ENCODE measurements at places on chromosomes 3 and 15.

DNA sequence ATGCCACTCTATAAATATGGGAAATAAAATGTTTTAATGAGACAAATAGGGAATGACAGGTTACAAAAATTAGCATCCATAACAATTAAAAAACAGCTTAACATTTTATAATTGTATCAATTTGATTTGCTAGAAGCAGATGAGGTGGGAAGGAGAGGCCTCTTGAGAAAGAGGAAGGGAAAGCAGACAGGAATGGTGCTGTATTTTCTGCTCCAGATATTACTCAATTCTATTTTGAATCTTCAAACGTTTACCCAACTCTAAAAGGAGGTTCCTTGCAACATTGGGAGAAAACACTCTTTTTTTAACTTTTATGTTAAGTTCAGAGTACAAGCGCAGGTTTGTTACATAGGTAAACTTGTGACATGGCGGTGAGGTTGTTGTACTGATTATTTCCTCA, 44.9 kb upstream of the ALDH1A3 start:
- no peak for DNase-seq

- DNase-seq: no peak
These were observed 35.9 kb downstream of the SATB1 start for GRCh38 chr3:18389108-18389733.

DNA sequence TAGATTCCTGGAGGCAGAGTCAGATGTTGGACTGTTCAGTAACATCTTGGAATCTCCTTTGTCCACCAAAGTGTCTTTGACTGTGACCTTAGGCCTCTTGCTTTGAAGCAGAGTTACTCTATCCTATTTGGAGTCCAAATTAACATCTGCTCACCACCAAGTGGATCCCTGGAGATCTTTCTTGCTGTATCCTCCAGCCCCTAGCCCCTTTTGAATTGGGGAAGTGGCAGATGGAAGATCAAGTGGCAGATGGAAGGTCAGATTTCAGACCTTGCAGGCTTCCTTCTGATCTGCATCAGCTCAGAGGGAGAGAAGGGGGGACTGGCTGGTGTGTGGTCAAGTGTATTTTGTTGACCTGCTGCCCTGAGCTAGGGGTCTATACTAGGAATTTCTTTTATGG, 125.0 kb upstream of the ROPN1 start:
- no peak for DNase-seq

DNA sequence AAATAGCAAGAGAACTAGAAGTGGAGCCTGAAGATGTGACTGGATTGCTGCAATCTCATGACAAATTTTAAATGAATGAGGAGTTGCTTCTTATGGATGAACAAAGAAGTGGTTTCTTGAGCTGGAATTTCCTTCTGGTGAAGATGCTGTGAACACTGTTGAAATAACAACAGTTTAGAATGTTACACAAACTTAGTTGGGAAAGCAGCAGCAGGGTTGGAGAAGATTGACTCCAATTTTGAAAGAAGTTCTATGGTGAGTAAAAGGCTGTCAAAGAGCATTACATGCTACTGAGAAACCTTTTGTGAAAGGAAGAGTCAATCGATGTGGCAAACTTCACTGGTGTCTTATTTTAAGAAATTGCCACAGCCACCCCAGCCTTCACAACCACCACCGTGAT, 220.9 kb upstream of the LRRFIP2 start:
- DNase-seq: no peak

GRCh38 chr3:4394048-4394447, 73.0 kb downstream of the SUMF1 start:
- DNase-seq: no peak

GRCh38 chr15:60397772-60398445, at the start of gene ANXA2:
Gene ANXA2 (minus strand): TSS chr15:60397986. CDS start chr15:60386075, 11,911 bp downstream.
- no peak for DNase-seq

DNA sequence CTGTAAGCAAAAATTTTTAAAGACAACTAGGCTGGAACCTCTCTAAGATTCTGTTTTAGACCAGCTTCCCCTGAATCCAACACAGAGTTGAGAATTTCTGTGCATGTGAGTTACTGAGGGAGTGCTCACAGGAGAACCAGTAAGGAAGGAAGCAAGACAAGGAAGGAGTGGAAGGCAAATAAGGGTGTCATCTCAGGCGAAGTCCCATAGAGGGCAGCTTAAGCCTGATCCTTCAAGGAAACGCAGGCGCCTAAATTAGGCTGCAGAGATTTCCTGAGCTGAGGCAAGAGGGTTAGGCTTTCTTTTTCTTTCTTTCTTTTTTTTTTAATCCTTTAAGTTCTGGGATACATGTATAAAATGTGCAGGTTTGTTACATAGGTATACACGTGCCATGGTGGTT, 36.2 kb upstream of the COL6A6 start:
- DNase-seq: no peak

DNA sequence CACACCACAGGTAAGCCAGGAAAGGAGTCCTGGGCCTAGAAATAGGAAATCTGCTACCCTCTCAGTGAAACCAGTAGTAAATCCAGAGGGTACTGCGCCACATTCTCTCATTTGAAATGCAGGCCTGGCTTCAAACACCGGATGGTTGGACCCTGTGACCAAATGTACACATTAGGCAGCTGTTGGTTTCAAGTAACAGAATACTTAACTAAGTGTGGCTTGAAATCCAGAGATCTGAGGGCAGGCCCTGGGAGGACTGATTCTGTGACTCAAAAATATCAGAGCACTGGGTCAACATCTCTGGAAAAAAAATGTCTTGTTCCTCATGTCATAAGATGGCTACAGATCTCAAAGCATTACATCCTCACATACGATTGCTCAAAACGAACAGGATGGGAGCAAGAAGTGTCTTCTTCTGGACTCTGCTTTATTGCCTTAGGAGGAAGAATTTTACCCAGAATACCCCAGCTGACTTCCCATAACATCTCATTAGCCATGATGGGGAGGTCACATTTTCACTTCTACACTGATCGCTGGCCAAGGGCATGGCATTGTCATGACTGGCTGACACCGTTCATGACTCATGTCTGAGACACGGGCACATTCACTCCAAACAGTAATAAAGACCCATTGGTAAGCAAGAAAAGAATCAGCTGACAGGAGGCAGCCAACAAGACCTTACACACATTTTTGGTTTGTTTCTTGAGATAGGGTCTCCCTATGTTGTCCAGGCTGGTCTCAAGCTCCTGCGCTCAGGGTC, 166.0 kb downstream of the ARRDC4 start:
- DNase-seq: no peak

DNA sequence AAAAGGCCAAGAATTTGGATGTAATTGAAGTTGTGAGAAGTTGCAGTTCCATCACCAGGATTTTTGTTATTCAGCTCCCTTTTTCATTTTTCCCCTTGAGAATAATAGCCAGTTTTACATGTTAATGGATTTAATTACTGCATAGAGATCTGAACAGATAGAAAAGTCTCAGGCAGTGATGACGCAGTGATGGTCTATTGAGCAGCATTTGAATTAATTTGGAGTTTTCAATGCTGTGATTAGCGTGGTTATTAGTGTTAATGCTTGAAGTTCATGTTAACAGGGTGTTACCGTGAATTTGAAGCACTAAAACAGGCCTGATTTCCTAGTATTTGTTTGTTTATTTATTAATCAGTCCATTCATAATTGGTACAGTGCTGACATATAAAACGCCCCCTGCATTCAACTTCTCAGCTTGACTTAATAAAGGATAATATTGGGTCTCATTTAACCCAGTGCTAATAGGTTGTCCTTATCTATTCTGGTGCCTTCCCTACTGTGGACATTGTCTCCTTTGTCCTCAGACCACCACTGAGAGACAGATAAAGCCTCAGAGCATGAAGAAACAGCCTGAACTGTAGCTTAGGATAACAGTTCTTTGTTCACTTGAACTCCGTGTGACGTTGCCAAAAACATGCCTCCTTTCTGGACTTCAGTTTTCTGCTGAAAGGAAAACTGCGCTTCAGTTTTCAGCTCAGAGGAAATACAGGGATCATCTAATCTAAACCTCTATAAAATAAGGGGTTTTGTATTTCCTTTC, 82.4 kb downstream of the RTP4 start:
- DNase-seq: no peak

DNA sequence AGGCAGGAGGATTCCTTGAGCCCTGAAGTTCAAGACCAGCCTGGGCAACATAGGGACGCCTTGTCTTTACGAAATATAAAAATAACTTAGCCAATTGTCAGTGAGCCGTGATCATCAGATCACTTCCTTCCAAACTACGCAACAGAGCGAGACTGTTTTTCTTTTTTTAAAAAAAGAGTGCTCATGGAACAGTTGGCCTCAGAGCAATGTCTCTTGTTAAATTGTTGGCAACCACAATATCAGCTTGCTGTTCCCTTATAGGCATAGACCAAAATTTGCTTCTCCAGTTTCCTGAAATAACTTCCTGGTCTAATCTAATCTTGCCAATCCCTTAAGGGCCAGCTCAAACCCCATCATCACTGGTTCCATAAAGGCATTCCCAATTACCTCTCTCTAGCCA, 93.3 kb upstream of the SLC4A7 start:
- DNase-seq: no peak

GRCh38 chr3:45592830-45593707, 1.5 kb upstream of the LIMD1 start:
- DNase-seq: peak; percentile 96

DNA sequence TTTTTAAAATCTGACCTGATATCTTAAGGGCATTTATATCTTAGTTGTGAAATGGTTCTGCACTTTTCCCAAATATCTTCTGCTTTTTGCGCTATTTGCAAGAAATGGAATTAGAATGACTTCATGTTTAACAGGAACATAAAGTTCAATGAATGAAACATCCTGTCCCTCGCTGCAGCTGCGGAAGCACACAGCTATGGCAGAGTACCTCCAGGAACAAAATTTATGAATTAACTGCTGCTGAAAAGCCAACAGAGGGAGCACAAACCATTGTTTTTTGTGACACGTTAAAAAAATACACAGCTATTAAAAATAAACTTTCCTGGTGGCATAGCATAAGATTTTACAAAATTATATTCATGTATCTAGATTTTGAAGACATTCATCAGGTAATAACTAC, 404.4 kb upstream of the MDFIC2 start:
- peak; percentile 15 for DNase-seq

DNA sequence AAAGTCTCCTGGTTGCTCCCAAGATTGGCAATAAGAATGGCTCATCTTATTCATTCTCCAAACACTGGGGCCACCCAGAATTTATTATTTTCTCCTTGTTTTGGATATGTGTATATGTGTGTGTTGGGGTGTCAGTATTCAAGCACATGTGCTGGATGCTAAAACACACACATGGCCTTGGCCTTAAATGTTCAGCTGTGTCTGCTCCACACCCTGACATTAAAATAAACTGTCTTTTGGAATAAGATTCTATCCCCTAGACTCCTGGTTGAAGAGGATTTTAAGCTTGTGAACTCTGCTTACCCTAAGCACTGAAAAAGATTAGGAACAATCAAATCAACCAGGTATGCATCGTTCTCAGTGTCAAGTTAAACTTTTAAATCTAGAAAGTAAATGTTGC, 382.9 kb upstream of the MCTP2 start:
- no peak for DNase-seq

GRCh38 chr15:87761736-87762509, 494.6 kb downstream of the NTRK3 start:
- no peak for DNase-seq

DNA sequence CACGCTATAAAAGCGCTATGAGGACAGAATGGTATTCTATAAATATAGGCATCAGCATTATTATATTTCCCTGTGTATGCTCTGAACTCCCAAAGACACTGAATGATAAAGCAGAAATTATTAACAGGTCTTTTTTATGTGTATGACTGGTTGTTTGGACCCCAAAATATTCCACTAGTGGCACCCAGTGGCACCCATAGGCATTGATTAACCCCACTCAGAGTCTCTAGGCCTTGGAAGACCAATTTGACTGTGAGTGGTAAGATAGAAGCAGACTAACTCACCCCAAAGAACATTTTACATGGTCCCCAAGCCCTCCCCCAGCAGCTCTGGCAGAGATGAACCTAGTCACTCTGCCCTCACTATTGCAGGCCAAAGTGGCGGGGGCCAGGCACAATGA, 45.4 kb upstream of the UBE2E1 start:
- no peak for DNase-seq

- no peak for DNase-seq
These were observed 34.9 kb downstream of the MAGEF1 start for GRCh38 chr3:184676927-184677326.

- DNase-seq: no peak
These were observed 753.4 kb upstream of the CFAP20DC start for GRCh38 chr3:59803268-59803667.

DNA sequence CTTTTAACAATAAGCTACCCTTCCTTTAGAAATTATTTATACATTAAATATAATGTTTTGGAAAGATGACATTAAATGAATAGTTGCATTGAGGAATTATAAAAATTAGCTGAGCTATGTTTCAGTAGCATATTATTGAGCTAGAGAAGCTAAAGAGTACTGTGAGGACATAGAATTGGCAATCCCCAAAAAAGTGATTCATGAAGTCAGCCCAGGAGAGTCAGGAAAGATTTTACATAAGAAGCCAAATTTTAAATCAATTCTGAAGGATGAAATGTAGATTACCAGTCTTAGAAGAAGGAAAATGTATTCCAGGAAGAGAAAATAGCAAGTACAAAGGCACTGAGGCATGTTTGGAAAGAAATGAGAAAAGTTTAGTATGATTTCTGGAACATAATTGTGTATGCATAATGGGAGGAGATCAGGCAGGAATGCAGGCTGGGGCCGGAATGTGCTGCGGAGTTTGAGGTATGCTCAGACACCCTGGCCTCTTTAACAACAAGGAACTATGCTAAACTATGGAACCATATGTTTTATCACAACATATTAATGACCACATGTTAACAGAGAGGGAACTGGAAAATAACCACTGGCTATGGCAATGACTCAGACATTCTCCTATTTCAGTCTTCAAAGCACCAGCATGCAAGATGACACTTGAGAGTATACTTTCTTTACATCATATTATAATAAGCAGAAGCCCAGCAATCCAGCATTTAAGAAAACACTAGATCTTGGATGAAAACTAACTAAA, 103.3 kb upstream of the COL8A1 start:
- DNase-seq: no peak

GRCh38 chr3:178454726-178455125, 81.5 kb upstream of the KCNMB2 start:
- DNase-seq: no peak

- DNase-seq: no peak
These were observed 194.9 kb downstream of the FOXP1 start for GRCh38 chr3:71388535-71389120.

DNA sequence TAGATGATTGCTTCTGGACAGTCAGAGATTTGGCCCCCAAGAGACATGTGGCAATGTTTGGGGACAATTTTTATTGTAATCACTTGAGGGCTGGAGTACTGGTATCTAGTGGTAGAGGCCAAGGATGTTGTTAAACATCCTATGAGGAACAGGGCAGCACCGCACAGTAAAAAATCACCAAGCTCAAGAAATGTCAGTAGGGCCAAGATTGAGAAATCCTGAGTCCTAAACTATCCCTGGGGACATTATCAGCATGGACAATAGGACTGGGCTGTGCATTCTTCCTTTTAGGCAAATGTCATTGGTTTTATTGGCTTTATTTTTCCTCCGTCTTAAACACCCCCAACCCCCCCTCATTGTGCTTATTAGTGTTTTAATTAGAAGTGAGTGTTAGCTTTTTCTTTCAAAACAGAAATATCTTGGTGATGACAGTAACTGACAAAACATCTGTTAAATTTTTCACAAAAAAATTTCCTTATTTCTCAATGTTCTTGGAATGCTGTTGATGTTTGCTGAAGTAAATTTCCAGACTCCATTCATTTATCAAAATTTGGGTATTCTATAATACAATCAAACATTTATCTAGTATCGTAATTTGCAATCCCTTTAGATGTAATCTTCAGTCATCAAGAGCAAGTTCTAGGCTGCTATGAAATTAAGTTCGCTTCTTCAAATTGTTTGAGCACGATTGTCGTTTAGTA, 944.4 kb downstream of the VGLL3 start:
- DNase-seq: no peak

- no peak for DNase-seq
These were observed 19.1 kb downstream of the DNAJB8 start for GRCh38 chr3:128447561-128448013.

Data from NCI-H526 (cell line).